Stimulated activated CD4-positive, alpha-beta T cell treated with anti-CD3 and anti-CD28 coated beads, Interleukin-1b, Interleukin-23, amount 100 ng/mL, for 1 hour (primary cell): ENCODE measurements at places on chromosomes 11 and 22.

DNA sequence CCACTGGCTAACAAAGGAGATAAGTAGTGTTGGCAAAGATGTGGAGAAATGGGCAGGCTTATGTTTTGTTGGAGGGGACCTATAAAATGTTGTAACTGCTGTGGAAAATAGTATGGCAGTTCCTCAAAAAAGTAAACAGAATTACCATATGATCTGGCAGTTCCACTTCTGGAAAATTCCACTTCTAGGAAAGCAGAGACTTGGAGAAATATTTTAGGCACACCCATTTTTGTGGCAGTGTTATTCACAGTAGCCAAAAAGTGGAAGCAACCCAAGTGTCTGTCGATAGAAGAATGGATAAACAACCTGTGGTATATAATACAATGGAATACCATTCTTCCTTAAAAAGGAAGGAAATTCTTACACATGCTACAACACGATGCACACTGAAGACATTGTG, 57.0 kb upstream of the ADORA2A start:
- no peak for DNase-seq

- no peak for DNase-seq
Measured at GRCh38 chr22:18091916-18092526, 14.2 kb downstream of the PEX26 start.

GRCh38 chr11:69644962-69645675, 4.2 kb downstream of the CCND1 start:
- no peak for DNase-seq

DNA sequence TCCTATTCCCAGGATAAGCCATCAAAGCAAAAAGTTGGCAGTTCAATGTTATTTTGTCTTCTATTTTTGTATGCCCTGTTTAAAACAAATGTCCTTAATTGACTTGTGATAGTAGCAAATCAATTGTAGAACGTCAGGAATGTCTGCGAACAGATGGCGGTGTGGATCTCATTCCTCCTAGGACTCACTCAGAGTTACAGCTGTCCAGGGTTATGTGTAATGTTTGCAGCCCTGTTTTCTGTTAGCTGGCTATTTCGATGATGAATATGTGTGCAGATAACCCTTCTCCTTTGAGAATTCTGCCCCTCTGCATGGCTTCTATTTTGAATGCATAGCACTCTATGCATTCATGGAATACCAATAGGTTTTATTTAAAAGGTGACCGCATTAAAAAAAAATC, 1248.0 kb upstream of the CNTN5 start:
- no peak for DNase-seq
